Foreskin keratinocyte (primary cell): ENCODE measurements at places on chromosomes 3 and 15. TPM values are rescaled to one million over a fixed set of nuclear protein-coding genes. Genes with fewer than 3 reads are reported as not detected.

The MKRN3 gene
- polyA plus RNA-seq = 0.17 TPM in 2 replicates

The KLHL6 gene
- polyA plus RNA-seq = 0.02 and 0.06 TPM in 2 replicates

The EOGT gene
- polyA plus RNA-seq = 16.0 and 21.5 TPM in 2 replicates

The BFSP2 gene
- polyA plus RNA-seq = not detected in 2 replicates

The WDR53 gene
- polyA plus RNA-seq = 12.3 and 17.4 TPM in 2 replicates

The C15orf62 gene
- polyA plus RNA-seq = 0.08 and 0.15 TPM in 2 replicates

The NPAP1 gene
- not detected in 2 replicates for polyA plus RNA-seq

The GNAT1 gene
- not detected in 2 replicates for polyA plus RNA-seq

DNA sequence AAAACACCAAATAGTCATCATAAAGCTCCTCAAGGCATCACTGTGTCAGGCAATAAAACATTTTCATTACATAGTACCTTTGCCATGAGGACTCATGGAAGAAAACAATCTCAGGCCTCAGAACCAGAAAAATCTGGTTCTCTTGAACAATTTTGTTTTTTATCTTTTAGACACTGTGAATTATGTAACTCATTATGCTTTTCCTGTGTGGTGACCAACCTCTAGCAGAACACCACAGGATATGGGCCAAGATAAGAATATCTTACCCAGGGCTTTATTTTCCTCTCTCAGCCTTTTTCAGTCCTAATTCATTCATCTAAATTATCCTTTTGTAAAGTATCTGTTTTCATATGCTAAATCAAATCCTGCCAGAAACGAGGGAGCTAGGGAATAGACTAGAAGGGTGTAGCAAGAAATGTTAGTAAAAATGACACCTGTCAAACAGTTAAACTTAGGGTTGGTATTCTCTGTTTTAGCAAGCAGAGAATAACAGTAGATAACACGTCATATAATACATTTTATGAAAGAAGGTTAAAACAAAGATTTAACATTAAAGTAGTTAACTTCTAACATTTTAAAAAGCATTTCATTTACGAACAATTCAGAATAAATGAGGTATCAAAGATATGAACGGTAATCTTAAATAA is 111.1 kb downstream of the FBXL22 start:
- no peak for DNase-seq

- DNase-seq = no peak
Measured at GRCh38 chr15:85582131-85583079, 202.0 kb downstream of the AKAP13 start.

DNA sequence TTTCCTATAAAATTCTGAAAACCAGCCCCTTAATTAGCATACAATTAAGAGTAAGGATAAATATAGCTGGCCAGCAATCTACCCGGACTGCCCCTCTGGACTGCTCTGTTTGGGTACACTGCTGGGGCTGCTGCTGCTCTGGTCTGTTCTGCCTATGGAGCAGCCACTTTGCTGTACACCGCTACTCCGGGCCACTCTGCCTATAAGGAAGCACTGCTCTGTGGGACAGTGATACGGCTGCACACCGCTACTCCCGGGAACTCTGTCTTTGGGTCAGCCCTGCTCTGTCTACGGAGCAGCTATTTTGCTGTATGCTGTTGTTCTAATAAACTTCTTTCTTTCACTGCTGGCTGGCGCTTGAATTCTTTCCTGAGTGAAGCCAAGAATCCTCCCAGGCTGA is 316.5 kb upstream of the PLSCR5 start:
- no peak for DNase-seq

- DNase-seq = no peak
Measured at GRCh38 chr3:84683493-84683892, 275.3 kb upstream of the CADM2 start.

- DNase-seq = no peak
Measured at GRCh38 chr15:62510791-62511190, 345.7 kb upstream of the C2CD4B start.

DNA sequence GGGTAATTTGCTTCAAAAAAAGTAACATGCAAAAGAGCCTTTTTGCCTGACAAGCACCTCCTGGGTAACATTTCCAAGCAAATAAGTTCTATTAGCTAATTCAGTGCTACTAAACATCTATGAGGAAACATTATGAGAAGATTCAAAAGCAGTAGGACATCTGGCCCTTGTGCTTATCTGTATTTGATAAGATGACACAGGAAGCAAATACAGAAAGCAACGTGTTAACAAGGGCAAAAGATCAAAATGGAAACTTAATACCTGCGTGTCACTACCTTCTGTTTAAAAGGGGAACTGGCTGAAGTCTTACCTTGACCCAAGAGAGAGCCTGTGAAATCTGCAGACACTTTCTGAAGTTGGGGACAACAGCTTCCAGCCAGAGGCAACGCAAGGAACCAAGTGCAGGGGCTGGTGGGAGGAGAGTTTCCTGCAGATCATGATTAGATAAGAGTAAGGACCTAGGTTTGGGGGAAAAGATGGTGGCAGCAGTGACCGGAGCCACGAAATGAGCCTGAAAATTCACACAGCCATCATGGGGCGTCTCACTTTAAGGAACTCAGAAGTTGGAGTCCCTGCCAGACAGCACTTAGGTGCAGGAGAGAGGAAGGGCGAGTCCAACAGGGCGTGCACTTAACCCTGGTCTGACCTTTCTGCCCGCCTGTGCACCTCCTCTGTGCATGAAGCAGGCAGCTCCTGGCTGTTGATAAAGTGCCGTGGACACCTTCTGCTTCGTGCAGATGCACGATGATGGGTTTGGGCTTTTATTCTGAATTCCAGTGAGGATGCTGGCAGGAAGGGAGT is 153.6 kb upstream of the BHLHE40 start:
- no peak for DNase-seq

GRCh38 chr15:25406846-25407245 is 32.0 kb downstream of the UBE3A start:
- DNase-seq = no peak

- DNase-seq = no peak
Measured at GRCh38 chr3:29373131-29373680, 92.3 kb downstream of the RBMS3 start.

DNA sequence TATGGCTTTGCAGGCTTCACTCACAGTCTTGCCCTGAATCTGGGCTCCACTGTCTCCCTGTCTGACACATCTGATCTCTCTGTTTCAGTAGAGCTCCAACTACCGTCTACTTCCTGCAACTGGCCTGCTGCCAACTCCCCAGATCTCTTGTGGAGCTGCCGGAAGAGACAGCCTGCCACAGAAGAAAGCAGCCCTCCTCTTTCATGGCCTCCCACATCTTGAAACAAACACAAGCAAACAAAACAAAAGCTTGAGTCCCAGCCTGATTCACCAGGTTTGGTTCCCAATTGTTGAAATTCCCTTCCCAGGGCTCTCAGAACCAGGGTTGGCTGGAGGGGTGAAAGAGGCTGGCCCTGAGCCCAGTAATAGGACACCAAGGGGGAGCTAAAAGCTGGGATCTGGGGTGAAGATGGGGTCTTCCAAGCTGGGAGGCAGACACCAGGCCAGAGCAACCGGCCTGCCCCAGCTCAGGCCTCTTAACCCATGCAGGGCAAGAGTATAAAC is 55.3 kb upstream of the CA12 start:
- peak; percentile 63 for DNase-seq
